ENCODE measurements at places on chromosomes 12 and 14.

- peak; percentile 69 for DNase-seq
These were observed at the start of gene STON2 for GRCh38 chr14:81400202-81400678. STON2 (minus strand) TSS chr14:81400324; CDS start chr14:81398382, 1,942 bp downstream.

GRCh38 chr12:93743999-93744689, 67.0 kb downstream of the CRADD start:
- no peak for DNase-seq

- no peak for DNase-seq
These were observed 260.8 kb upstream of the AMIGO2 start for GRCh38 chr12:47340411-47341015.

- DNase-seq = no peak
These were observed 122.4 kb upstream of the DYRK2 start for GRCh38 chr12:67526129-67526528.

- no peak for DNase-seq
These were observed 1.2 kb upstream of the PTGER2 start for GRCh38 chr14:52312931-52313355.

GRCh38 chr12:92403210-92404175, 257.8 kb upstream of the BTG1 start:
- peak; percentile 36 for DNase-seq

DNA sequence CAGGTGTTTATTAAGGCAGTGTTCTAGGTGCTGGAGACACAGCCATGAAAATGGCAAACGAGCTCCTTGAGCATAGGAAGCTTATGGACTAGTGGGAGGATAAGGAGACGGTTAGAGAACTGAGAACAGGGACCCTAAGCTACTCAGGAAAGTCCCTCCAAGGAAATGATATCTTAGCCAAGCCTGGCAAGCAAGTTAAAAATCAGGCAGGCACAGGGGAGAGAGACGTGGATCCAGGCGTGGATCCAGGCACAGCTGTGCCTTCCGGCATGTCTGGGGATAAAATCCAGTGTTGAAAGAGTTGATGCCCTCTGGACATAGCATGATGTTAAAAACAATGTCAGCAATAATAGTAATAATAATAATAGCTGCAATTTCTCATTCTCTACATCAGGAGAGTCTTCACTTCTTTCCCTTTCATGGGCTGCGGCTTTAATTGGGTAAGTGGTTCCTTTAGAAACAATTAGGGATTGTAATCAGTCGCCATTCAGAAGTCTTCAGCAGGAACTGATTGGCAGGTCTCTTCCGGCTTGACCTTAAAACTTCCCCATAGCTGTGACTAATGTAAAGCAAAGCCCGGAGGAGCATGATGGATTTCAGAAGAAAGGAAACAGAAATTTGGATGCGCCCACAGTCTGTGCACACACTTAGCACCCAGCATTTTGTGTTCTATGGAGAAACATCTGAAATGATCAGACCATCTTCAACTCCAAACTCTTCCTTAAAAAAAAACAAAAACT, 230.2 kb downstream of the SLC41A2 start:
- no peak for DNase-seq

GRCh38 chr12:15729097-15729496, 60.1 kb downstream of the EPS8 start:
- no peak for DNase-seq

- no peak for DNase-seq
These were observed 31.7 kb downstream of the DHRS7 start for GRCh38 chr14:60133487-60133886.

DNA sequence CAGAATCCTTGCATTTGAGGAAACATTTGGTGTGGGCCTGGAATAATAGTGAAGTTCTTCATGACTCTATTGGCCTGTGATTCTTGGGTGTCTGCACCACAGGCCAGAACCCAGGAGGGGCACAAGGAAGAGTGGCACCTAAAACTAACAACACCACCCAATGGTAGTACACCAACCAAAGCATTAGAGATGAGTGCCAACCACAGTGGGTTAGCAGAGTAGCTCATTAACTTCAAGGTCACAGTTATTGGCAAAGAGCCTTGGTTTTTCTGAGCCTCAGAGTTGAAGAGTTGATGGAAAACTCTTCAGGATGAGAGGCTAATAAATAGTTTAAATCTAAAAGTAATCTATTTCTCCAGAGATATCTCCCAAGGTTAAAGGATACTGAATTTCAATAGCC, 57.0 kb downstream of the HELB start:
- no peak for DNase-seq

DNA sequence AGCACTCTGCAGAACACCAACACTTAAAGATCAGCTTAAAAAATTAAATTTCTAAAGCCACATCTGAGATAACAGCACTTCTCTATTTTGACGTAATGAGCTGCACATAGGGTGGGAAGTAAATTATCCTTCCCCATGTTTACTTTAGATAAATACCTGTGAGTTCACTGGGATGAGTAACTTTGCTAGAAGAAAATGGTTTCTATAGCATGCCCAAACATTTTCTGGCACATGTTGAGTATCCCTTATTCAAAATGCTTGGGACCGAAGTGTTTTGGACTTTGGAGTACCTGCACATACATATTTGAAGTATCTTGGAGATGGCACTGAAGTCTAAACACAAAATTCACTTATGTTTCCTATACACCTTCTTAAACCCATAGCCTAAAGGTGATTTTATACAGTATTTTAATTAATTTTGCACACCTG, 6.6 kb downstream of the SLC38A2 start:
- DNase-seq = no peak

- no peak for DNase-seq
These were observed 2.2 kb downstream of the CPSF6 start for GRCh38 chr12:69241438-69242092.

GRCh38 chr12:71981149-71981548, 42.5 kb downstream of the TPH2 start:
- DNase-seq = no peak

GRCh38 chr14:93108105-93108504, 7.6 kb downstream of the ITPK1 start:
- DNase-seq = no peak

DNA sequence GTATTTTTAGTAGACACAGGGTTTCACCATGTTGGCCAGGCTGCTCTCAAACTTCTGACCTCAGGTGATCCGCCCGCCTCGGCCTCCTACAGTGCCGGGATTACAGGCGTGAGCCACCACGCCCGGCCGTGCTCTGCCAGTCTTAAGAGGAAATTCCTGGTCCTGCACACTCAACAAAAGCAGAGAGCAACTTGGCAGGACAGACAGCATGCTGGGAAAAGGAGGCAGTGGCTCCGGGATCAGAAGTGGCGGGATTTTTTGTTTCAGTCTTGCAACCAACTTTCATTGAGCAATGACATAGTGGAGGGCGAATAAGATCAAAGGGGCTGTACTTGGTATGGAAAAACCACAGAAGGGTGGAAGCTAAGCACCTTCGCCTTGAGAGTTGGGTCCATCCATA, 2.1 kb downstream of the CKAP4 start:
- DNase-seq = peak; percentile 80

DNA sequence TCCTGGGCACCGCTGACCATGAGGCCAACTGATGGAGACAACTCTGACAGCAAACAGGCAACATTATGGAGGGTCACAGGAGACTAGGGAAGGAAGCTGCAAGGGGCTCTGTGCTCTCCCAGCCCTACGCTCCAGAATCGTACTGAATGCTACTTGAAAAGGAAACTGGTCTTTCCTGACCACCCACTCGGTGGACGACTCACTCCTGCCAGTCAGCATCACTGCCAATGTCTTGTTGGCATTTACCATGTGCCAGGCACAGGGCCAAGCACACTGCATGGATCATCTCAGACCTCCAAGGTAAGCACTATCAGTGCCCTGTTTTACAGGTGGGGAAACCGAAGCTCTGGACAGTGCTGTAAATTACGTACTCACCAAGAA, 38.0 kb downstream of the CCDC85C start:
- DNase-seq = no peak

DNA sequence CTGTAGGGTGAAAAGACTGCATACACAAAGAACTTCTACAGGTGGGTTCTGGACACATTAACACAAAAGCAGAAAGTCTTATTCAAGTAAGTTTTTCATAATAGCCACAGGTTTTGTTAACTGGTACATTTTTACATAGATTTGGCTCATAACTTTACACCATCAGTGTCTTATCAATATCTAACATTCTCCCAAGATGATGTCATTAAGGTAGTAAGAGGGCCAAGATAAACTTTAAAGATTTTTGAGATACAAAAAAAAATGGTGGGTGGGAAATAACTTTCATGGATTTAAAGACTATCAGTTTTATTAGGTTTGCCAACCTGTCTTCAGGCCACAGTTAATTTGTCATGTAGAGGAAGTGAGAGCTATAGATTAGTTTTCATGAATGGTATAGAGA, 1.7 kb downstream of the SUPT16H start:
- DNase-seq = no peak

GRCh38 chr14:99633141-99633540, 11.8 kb upstream of the HHIPL1 start:
- no peak for DNase-seq

GRCh38 chr14:99564256-99564925, 39.6 kb downstream of the CCDC85C start:
- DNase-seq = no peak

DNA sequence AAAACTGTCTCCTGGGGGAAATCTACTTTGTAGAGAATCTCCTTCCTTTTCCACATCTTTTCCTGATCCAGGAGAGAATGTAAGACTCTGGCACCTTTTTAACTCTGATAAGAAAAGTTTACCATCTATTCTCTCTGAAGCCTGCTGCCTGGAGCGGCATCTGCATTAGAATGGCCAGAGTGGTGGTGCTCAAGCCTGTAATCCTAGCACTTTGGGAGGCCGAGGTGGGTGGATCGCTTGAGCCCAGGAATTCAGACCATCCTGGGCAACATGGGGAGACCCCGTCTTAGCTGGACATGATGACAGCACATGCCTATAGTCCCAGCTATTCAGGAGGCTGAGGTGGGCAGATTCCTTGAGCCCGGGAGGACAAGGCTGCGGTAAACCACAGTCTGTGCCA, 1.4 kb upstream of the CHFR start:
- DNase-seq = no peak

DNA sequence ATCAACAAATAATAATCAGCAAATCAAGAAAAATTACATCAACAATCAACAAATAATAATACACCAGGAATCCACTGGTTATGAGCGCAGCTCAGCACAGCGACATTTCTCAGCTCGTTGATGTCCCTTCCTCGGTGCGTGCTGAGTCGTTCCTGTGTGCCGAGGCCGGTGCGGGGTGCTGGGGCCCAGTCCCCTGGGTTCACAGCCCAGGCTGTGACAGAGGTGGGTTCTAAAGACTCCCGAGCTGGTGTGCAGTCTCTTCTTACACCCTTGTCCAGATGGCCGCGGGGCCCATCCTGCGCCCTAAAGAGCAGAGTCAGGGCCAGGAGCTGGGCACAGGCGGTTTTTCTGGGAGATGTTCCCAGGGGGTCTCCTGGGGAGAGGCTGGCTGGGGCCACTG, 26.9 kb upstream of the TRAF3 start:
- DNase-seq = no peak

Measured in transverse colon (tissue), 4 donors.